ENCODE measurements at places on chromosomes 5 and 9. TPM values are rescaled to one million over a fixed set of nuclear protein-coding genes. Genes with fewer than 3 reads are reported as not detected.

Gene HOMER1
- 0.44 TPM for polyA plus RNA-seq

Gene SLC34A1
- not detected for polyA plus RNA-seq

Gene MCTP1
- 1.5 TPM for polyA plus RNA-seq

Gene PCDHB3
- polyA plus RNA-seq: 0.20 TPM

Gene MLANA
- polyA plus RNA-seq: not detected

Gene SPATA31A3
- polyA plus RNA-seq: not detected

Gene FAM200C
- polyA plus RNA-seq: 3.2 TPM

Gene SLC6A7
- not detected for polyA plus RNA-seq

Gene SHOC1
- polyA plus RNA-seq: 3.0 TPM

Gene RXRA
- polyA plus RNA-seq: 72.9 TPM

Gene IL9
- not detected for polyA plus RNA-seq

Gene OR2V2
- polyA plus RNA-seq: not detected

Gene TOPORS
- polyA plus RNA-seq: 9.8 TPM

Gene AQP7
- polyA plus RNA-seq: 32.5 TPM

Gene OR1Q1
- not detected for polyA plus RNA-seq

Gene FOXD1
- polyA plus RNA-seq: 4.5 TPM

Gene PDE4D
- 1.5 TPM for polyA plus RNA-seq

Gene ECSCR
- 9.8 TPM for polyA plus RNA-seq

Gene AP3S1
- 121 TPM for polyA plus RNA-seq

Gene FOXD4L4
- 0.16 TPM for polyA plus RNA-seq

Gene GABBR2
- polyA plus RNA-seq: 1.4 TPM

Gene ANKH
- 17.5 TPM for polyA plus RNA-seq

Gene PDGFRB
- 21.3 TPM for polyA plus RNA-seq

Gene DIPK1B
- 19.2 TPM for polyA plus RNA-seq

Gene SLC28A3
- polyA plus RNA-seq: 0.04 TPM

Gene RASEF
- polyA plus RNA-seq: 0.30 TPM

Gene GDNF
- polyA plus RNA-seq: 0.35 TPM

Gene TLR4
- 17.6 TPM for polyA plus RNA-seq

Gene QRFP
- not detected for polyA plus RNA-seq

Data from adrenal gland (tissue), 19 donors.